ENCODE measurements at places on chromosomes 12 and 14.

DNA sequence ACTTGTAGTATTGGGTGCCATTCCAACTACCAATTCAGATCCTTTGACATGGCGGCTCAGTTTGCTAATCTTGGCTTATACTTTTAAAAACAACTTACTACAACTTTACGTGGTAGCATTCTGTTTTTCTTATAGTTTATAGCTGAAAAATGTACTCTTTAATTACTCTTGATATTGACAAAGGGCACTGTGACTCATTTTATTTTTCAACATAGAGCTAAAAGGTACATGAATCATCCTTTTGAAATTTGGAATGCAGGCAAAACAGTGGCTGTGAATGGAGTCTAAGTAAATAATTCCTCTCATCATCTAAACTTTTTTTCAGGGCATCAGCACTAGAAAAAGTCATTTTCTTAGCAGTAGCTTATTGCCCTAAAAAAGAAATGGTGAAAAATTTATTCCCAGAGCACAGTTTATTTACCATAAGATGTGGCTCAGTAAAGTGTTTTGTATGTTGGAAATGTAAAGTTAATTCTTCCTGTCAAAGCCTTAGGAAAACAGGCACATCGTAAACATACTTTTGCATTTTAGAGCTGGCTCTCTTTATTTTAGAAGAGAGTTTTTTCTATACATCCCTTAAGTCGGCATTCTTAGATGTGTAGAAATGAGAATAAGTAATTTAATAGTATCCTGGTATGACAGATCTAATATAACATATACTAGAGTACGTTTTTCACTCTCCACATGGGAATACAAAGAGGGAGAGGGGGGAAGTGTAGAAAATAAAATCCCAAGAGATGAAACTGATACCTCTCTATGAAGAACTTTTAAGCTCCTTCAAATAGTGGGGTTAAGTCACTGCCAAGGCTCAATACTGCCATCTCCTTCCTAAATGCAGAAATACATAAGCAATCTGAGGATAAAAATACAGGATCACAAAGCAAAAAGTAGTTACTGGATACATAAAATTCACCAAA, 55.2 kb downstream of the SLC25A21 start:
- DNase-seq: no peak

DNA sequence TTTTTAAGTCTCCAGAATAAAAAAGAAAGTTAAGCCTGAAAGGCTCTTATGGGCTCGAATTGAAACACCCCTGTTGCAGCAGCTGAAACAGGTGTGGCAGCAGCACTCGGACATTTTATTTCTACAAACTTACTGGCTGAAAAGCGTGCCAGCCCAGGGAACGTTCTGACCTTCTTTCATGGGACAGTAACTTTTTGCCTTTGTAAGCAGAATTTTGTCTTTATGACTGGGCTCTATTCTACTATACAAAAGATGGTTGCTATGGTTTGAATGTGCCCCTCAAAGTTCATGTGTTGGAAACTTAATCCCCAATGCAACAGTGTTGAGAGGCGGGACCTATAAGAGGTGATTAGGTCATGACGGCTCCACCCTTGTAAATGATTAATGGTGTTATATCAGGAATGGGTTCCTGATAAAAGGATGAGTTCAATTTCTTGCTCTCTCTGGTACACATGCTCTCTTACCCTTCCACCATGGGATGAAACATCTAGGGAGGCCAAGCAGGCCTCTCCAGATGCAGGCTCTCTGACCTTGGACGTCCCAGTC, 52.7 kb downstream of the PELI2 start:
- no peak for DNase-seq

- DNase-seq: no peak
Measured at GRCh38 chr14:99270458-99271220, 1.4 kb downstream of the BCL11B start.

DNA sequence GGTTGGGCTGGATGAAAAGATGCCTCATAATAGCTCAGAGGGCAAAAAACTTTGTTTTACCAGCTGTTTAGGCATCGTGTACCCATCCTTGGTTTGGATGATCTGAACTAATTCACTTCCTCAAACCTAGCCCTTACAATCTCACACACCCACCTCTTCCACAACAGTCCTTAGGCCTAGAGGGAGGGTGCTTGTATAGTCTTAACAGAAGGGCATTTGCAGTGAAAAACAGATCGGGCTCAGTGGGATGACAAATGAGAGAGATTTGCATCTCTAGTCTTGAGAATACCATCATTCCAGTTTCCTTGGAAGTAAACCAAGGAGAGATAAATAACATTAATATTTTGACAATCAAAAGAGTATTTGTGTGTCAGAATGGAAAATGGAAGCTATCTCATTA, 11.0 kb downstream of the SLCO1A2 start:
- DNase-seq: no peak

GRCh38 chr12:24360057-24360456, 410.6 kb upstream of the SOX5 start:
- no peak for DNase-seq

GRCh38 chr14:64053694-64054669, 201.2 kb downstream of the SYNE2 start:
- DNase-seq: no peak

DNA sequence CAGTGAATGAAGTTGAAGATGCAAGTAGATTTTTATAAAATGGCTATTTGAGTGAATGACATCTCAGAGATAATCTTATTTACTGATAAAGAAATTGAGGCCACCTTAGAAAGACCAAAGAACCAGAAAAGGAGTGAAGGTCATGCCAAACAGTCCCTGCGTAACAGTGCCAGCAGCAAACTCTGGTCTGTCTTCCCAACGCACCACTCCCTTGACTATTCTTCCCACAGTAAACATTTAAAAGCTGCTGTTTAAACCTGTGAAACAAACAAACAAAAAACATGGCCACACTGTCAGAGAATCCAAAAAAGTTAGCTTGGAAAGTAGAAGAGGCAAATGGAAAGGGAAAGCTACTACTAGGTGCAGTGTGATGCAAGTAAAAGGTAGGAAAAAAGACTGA, 1.5 kb upstream of the PRPF39 start:
- no peak for DNase-seq

- no peak for DNase-seq
Measured at GRCh38 chr14:99431986-99432385, 48.7 kb downstream of the SETD3 start.

- no peak for DNase-seq
Measured at GRCh38 chr14:73162251-73162650, 25.9 kb downstream of the PSEN1 start.

DNA sequence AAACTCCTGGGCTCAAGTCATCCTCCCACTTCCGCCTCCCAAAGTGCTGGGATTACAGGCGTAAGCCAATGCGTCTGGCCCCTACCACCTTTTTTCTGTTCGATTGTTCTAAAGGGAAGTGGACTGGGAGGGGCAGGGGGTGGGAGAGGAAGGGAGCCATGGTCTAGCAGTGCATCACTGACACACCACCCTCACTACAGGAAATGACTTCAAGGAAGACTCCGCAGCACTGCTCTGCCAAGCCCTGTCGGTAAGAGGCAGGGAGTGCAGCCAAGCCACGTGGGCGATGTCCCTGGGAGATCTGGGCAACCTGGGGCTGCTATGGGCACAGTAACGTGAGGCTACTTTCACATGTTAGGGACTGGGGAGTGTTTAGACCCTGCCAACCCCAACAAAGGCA, 18.0 kb downstream of the LRRC74A start:
- DNase-seq: peak; percentile 53

DNA sequence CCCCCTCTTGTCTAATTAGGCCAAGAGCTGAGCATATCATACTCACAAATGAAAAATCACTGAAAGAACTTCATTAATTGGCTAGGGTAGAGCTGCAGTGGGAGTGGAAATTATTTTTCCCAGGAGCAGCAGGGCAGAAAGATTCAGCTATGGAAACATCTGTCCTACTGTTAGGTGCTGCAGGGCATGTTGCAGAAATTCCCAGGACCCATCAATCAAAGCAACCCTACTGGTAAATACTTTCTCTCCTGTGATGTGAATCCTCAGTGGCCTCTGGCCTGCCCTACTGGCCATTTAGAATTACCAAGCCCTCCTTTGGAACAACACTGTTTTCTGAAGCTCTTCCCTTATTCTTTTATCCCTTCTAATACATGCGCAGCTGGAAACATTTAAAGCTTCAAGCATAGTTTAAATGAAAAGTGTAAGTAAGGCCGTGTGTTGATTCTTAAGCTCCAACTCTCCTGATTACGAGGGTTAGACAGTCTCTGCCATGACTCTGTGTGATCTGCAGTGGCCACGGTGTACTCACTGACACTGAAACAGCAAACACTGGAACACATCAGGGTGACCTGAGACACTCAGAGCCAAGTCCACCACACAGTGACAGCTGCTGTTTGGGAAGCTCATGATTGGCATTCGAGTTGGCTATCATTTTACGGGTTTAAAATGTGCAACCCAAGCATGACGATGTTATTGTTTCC, 62.6 kb upstream of the TMCC3 start:
- no peak for DNase-seq

DNA sequence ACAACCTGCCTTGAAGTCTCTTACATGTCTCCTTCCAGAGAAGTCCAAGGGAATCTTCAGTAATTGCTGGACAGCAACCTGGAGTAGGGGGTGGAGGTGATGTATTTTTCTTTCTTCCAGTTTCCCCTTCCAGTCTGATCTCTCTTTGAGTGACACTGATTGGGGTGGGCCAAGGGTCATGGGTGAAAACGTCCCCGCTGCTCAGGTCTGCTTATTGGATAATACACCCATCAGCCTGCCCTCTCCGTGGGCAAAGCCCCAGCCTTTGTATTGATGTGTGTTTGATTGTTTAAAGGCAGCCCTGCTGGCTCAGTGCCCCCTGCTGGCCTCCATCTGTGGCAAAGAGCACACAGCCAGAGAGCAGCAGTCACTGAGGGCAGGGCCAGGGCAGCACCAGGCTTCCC, 35.7 kb upstream of the ATP2A2 start:
- DNase-seq: peak; percentile 3

- no peak for DNase-seq
Measured at GRCh38 chr12:131273291-131273845, 319.7 kb downstream of the ADGRD1 start.

GRCh38 chr14:58598028-58598803, 39.5 kb upstream of the DACT1 start:
- no peak for DNase-seq

GRCh38 chr12:50059440-50060119, 2.2 kb downstream of the ASIC1 start:
- peak; percentile 48 for DNase-seq

GRCh38 chr12:27709932-27710591, 570 bp upstream of the MRPS35 start:
- DNase-seq: no peak

GRCh38 chr14:68709007-68709406, 83.9 kb downstream of the ZFP36L1 start:
- DNase-seq: no peak

DNA sequence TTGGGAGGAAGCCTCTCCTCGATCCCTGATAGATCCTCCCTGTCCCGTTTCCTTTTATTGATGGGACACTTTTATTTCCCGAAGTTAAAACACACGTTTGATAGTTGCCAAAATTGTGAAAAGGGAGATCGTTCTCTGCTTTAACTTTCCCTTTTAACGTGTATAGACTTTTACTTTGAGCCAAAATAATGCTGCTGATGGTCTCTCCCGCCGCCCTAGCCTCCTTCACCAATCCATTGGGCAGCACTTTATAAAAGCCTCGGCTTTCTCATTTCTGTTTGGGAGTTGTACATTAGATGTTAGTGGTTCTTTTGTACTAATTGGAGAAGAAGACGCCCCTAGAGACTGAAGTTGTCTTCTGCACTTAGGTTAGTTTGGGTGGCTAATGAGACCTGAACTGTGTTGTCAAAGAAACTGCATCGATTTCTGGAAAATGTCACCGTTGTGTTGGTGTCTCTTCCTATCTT, 1.4 kb downstream of the TMTC2 start:
- no peak for DNase-seq

GRCh38 chr12:5260591-5261086, 171.3 kb upstream of the NTF3 start:
- no peak for DNase-seq

DNA sequence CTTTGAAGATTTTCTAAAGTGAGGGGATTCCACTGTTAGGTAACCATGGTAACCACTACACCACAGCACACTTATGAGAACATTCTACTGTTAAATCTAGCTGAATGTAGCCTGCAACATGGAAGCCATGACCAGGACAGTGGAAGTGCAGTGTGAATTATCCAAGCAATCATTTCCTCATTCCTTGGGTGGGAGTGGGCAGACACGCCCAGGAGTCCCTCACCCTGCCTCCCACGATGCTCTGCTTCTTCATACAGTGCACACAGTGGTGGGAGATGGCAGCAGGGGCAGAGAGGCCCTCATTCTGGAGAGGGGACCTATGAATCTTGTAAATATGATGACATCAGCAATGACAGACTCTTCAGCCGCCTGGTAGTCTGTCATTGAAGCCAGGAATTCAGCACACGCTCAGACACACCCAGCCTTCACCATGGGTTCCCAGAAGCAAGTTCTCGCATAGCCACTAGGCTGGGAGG, 70.1 kb upstream of the HOXC13 start:
- no peak for DNase-seq

- no peak for DNase-seq
Measured at GRCh38 chr12:125245581-125246557, 180.6 kb downstream of the AACS start.

DNA sequence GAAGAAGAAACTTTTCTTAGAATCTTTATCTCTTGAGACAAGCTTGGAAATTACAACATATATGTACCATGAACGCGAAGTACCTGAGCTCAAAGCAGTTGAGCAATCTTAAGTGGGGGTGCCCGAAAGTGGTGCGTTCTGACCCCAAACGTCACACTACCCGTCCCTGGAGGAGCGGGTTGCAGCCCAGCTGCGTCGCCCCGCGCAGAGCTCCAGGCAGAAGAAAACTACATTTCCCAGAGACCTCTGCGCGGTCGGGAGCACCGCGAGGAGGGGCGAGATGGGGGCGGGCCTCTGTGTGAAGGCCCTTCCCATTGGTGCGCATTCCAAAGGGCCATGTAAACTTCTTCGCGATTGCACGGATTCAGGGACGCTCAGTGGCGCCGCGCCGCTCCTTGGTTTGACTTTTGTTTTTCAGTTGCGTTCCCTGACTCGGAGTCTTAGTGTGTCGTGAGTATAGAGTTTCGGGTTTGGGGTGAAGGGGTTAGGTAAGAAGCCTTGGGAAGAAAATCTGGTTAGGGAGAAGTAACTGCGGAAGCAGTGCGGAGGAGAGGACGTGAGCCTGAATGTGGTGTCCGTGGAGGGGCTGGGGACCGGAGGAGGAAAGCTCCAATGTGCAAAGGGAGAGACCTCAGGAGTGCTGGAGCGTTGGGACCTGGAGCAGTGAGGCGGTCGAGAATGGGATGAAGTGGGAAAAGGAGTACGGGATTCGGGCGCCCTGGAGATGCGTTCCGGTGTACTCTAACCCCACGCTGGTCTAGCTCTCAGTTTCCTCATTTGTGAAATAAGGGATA, at the start of gene CCDC77:
CCDC77 (plus strand) TSS at position 410 of the 794 bp plus-strand sequence. CDS start 7,740 bp downstream, outside the sequence.
- peak; percentile 97 for DNase-seq

Measured in stimulated activated CD4-positive, alpha-beta T cell treated with anti-CD3 and anti-CD28 coated beads, Interleukin-12 subunit alpha, Interleukin-12 subunit beta, amount 100 ng/mL, for 48 hours (primary cell).